ENCODE measurements at places on chromosomes 13 and 19.

DNA sequence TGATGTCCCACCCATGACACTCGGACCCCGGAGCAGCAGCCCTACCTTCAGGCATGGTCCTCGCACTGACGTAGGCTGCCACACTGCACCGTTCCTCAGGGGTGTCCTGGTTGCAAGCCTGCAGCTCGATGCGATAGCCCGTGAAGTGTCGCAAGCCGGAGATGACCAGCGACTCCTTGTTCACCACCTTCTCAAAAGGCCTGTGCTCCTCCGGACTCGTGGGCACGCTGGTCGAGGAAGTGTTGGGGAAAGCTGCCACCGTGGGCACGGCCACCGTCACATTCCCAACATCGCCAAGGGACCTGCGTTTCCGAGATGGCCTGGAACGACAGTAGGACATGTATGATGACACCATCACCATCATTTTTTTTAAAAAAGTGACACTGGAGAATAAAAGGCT lies 73.3 kb downstream of the ZNF557 start:
- no peak for DNase-seq

- no peak for DNase-seq
Observed at GRCh38 chr19:51210191-51210784, 14.6 kb upstream of the CD33 start.

DNA sequence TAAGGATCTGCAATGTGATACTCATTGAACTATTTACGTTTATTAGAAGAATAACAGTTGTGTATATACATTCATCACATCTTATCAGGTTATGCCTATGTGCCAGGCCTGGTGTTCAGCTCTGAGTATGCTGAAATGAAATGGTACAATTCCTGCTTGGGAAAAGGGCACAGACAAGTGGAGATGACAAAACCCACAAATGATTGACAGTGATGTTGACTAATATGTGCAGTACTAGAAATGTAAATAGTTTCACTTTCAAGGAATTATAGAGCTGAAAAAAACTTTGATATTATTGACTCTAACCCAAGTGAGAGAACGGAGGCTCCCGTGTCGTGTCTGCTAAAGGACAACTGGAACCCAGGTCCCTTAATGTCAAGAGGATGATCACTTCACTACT lies 386.8 kb upstream of the DACH1 start:
- no peak for DNase-seq

DNA sequence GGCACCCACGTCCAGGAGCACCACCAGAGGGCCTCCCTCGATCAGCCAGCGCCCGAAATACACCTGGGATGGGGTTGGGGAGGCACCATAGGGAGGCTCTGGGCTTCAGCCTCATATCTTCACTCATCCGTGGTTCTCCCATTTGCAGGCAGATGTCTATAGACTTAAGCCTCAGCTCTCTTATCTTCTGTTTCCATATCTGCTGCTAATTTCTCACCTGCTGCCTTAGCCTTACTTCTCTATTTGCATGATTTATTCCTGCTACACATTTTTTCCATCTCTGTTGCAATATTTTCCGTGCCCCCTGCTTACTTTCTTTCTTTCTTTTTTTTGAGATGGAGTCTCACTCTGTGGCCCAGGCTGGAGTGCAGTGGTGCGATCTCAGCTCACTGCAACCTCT lies 5.8 kb downstream of the GYS1 start:
- DNase-seq, result no peak

DNA sequence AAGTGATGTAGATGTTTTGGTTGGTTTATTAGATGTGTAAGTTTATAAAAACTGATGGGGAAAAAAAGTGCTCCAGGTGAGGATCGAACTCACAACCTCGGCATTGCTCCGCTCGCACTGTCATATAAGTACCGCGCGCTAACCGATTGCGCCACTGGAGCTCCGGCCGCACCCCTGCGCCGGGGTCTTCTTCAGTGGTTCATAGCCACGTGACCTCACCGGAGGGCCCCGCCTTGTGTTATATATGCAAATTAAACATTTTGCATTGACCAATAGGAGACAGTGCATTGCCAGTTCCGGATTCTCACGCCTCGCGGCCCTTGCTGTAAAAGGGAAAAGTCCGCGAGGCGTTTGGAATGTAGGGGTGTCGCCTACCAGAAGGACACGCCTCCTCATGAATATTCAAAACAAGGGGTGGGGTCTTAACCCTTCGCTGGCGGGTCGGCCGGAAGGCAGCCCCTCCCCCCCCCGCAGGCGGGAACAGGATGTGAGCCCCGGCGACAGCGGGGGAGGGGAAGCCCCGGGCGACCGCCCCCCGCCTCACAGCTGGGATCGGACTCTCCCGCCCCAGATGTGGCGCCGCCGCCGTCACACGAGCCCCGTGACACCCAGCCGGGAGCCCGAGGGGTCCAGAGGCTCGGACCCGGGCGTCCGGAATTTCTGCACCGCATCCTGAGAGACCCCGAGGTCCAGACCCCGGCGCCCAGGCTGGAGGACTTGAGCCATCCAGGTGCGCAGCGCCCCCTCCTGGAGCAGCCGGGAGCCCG lies at the start of gene PLEKHG2:
TSS of gene PLEKHG2 (plus strand) at position 570 of the 767 bp plus-strand sequence. CDS start 1,418 bp downstream, outside the sequence.
- peak; percentile 98 for DNase-seq

DNA sequence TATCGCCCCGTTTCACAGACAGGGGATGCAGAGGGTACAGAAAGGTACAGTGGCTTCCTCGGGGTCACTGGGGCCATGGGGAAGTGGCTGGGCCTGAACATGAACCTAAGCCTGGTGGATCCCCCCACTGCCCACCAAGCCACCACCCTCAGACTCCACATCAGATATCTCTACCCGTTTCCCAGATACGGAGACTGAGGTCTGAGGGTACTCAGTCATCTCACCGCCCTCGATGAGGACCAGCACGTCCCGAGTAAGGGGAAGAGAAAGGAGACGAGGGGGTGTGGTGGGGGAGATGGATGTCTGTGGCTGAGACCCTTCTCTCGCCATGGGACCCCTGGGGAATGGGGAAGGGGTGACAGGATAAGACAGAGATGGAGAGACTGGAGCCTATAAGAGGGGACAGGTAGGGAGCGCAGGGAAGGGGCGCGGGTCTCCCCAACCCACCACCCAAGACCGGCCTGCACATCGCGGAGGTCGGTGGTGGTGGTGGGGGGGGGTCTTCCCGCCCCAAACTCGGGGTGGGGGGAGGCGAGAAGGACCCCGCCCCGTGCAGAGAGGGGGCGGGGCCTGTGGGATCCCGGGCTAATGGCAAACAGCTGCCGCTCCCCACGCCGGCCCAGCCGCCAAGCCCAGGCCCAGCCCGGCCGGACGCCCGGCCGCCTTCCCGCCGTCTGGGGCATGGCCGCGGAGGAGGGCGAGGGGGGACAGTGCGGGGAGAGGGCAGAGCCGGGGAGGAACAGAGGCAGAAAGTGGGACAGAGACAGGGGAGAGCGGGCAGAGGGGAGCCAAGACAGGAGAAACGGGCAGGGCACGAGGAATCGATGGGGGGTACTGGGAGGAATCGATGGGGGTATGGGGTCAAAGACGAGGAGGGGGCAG lies 698 bp downstream of the KANK2 start:
- DNase-seq, result no peak

GRCh38 chr13:99310382-99311031 lies 3.3 kb upstream of the GPR183 start:
- no peak for DNase-seq

- no peak for DNase-seq
Observed at GRCh38 chr13:29753618-29754472, 96.6 kb downstream of the UBL3 start.

GRCh38 chr19:4983346-4984105 lies 14.6 kb downstream of the KDM4B start:
- no peak for DNase-seq

GRCh38 chr13:49993111-49993510 lies 3.7 kb upstream of the TRIM13 start:
- DNase-seq, result no peak

DNA sequence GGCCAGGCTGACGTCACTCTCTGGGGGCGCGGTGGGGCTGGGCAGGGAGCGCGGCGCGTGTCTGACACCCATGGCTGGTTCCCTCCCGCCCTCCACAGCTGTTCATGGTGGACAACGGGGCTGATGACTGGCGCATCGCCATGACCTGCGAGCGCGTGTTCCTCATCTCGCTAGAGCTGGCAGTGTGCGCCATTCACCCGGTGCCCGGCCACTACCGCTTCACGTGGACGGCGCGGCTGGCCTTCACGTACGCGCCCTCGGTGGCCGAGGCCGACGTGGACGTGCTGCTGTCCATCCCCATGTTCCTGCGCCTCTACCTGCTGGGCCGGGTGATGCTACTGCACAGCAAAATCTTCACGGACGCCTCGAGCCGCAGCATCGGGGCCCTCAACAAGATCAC lies 14.7 kb downstream of the KCNN1 start:
- no peak for DNase-seq

DNA sequence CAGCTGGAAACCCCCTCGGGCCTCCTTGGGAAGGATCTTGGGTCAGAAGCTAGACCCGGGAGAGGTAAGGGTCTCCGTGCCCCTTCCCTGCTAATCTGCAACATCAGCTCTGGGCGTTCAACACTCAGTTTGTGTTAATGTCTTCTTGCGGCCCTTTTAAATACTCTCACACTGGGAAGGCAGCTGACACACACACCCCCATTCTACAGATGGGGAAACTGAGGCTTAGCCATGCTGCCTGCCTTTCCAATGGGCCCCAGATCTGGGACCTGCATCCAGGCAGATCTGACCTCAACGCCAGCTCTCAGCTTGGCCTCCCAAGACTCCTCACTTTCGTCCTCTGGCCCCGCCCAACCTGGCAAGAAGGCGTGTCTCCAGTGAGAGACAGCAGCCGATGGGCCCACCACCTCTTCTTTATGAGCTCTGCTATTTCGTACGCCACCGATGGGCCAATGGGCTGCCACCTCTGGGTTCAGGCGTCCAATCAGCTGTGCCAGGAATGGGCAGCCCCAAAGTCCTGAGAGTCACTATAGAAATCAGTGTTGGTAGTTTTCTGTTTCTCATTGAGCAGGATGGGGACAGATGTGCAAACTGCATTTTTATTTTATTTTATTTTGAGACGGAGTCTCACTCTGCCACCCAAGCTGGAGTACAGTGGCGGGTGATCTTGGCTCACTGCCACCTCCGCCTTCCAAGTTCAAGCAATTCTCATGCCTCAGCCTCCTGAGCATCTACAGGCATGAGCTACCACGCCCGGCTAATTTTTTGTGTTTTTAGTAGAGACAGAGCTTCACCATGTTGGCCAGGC lies 43.8 kb downstream of the DNM2 start:
- no peak for DNase-seq

DNA sequence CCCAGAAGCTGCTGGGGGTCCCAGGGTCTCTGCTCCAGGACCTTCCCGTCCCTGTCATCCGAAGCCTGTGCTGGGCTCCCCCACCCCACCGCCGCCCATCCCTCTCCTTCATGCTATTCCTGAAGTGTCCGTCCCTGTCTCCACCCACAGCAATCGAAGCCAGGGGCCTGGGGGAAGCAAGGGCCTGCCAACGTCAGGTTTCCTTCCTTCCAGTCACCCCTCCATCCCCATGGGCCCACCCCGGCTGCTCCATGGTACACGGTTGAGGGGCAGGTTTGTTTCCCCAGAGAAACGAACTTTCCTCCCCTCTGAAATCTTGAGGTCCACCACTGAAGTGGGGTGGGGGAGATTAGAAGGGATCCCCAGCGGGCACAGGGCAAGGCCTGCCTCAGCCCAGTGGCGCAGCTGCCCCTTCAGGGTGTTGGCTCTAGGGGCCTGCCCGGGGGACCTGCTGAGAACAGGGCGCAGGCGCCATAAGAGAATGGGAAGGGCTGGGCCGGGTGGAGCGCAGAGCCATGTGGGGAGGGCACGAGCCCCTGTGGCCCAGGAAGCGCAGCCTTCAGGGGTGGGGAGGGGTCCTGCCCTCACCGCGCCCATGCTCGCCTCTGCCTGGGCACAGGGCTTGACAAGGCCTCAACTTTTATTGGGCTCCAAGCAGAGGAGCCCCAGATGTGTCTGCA lies 16.1 kb downstream of the CEBPG start:
- no peak for DNase-seq

DNA sequence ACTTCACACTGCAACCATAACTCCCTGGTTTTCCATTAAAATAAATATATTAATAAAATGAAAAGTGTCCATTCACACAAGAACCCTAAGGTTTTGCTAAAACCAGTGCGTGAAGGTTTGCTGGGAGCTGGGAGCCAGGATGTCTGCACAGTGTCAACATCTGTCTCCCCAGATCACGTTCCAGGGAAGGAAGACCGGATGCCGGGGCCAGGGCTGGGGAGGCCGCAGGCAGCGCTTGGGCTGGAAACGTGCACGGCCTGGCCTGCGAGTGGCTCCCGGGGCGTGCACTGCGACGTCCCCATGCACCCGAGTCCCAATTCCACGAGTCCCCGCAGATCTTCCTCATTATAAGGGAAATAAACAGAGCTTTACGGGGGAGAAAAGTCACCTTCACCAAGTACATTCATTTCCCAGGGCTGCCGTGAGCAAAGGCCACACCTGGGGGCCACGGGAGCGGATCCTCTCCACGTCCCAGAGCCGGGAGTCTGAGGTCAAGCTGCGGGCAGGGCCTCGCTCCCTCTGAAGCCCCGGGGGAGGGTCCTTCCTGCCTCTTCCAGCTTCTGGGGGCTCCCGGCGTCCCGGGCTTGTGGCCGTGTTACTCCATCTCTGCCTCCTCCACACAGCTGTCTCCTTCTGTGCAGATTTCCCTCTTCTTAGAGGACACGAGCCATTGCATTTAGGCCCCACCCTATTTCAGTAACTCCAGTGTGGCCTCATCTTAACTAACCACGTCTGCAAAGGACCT lies 12.8 kb downstream of the SHC2 start:
- DNase-seq, result no peak

Measured in NCI-H524 treated with DMSO at 0.1 percent for 48 hours (cell line).